ENCODE measurements at places on chromosomes 6 and 20.

DNA sequence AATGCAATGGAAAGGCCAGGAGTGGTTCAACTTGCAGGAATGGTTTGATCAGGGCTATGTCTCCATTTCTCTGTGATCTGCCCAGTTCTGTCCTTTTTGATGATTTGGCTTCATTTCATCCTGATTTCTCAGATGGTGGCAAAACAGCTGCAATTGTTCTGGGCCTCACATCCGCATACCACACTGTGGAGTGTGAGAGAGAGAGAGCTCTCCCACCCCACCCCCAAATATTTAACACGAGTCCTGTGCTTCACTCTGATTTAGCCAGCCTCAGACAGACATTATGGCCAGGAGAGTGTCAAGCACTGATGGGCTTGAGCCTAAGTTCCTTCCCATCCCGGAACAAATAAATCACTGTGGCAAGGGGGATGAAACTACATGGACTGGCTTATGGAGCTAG is 284.6 kb downstream of the CDC5L start:
- peak; percentile 28 for DNase-seq

GRCh38 chr6:82988930-82989351 is 76.7 kb downstream of the UBE3D start:
- DNase-seq, result no peak

DNA sequence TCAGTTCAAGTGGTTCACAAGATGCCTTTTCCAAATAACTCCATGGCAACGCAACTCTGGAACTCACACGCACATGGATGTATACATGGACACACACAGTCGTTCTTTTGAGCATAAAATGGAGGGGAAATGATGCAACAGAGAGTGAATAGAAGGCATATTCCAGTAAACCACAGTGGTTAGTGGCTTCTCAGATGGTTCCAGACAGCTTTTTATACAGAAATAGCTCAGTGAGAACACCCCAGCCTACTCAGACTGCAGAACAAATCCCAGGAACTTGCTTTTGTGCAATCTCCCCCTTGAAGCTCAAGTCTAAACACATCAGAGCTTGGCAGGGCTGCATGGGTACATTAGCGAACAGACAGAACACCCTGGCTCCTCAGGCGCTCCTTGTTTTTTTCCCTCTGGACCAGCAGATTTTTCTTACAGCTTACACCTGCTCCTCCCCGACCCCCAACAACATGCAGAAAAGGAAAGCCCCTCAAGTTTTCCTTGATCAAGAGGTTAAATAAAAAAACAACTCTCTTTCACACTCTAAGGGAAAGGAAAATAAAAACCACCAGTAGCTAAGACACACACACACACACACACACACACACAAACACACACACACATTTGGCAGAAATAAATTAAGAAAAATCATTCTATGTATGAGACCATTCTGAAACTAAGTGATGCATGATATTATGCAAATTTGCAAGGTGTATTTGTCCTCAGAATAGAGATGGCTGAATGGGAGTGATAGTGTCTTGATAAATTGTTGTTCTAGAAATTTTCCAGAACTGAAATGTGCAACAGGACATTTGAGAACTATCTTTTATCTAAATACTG is 51.2 kb upstream of the RANBP9 start:
- peak; percentile 71 for DNase-seq

DNA sequence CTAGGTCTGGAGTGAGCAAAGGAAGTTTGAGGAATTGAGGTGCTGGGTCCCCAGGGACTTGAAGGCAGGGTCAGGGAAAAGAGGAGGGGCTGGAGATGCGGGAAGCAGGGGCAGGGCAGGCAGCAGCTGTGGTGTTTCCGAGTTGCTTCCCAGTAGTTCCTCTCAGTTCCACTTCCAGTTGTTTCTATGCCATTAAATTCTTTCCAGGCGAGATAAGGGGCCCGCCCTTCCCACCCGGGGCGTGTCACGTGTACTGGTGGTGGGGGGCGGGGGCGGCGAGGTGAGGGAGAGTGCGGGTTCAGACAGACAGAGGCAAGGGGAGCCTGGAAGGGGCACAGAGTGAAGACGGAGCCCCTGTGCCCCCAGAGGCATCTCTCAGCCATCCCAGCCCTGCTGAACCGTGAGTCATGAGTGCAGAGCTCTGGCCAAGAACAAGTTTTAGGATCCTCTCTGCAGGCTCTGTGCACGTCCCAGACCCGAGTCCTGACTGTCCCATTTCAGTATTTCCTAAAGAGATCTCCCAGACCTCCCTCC is 977 bp downstream of the TNXB start:
- peak; percentile 55 for DNase-seq

DNA sequence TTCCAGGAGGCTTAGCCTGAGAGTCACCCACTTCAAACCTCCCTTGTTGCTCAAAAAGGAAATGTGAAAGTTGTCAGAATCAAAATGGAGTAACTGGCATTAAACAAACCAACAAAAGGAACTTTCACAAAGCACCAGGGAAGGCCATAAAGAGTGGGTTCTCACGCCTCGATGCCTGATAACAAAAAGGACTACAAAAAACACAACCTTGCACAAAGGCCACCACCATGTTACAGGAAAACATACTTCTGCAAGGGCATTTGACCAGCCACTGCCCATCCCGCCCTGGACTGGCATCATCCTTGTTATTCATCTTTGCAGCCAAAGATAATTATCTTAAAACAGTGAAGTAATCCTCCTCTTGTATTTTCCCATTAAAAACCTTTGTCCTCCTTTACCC is 34.8 kb downstream of the RNASET2 start:
- DNase-seq, result peak; percentile 19

GRCh38 chr6:8059129-8059528 is 5.1 kb downstream of the BLOC1S5 start:
- no peak for DNase-seq

DNA sequence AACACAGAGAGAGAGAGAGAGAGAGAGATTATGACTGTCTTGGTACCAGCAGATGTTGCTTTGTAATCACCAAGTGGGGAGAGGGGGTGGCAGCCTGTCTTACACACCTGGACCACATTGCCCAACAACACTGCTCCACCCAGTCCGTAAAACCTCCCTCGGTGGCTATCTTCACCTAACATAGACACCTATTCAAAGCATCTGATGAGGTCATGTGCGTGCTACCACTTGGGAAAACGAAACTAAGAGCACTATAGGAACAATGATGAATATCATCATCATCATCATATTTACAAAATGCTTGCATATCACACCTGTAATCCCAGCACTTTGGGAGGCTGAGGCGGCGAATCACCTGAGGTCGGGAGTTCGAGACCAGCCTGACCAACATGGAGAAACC is 24.1 kb upstream of the SALL4 start:
- DNase-seq, result no peak

DNA sequence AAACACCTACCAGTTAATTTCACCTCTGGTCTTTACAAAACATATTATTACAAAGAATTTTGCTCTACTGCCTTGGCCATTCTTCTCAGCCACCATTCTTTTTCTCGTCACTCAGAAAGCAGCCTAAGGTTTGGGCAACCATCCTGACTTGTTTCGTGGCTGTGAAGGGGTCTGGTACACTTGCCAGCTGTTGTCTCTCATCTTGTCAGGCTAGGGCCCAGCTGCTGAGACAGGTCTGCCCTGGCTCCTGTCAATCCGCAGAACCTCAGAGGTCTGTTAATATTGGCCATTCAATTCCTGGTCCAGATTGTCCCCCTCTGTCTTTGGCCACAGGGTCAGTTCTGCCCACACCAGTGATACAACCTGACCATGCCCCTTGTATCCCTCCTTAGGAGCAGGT is 197.7 kb downstream of the UBE3D start:
- no peak for DNase-seq

DNA sequence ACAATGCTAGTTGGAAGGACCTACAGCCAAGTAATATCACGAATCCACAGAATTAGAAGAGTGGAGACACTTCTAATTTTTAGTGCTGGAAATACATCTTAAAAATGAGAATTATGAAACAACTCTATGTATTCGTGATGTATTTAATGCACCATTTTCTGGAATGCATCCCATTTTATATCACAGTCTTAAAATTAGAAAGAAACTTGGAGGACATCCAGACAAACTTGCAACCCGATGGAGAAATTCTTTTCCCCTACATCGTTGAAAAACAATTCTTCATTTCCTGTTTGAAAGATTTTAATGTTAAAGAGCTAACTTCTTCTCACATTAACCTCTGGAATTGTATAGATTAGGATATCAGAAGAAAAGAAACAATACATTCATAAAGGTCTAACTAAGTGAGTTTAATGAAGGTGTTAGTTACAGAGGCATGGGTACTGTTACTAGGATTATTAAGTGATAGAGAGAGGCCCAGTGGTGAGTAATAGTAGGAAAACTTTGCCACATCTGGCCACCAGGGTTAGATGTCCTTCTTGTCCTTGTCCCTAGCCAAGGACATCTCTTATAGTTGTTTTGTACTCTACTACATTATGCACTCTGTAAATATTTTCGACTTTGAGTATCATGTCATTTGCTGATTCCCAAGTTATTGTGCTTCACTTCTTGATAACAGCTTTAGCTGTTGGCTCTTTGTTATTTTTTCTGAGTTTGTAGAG is 502.4 kb upstream of the PTCHD4 start:
- no peak for DNase-seq

- no peak for DNase-seq
These were observed 472.6 kb downstream of the UTRN start for GRCh38 chr6:144757730-144758129.

DNA sequence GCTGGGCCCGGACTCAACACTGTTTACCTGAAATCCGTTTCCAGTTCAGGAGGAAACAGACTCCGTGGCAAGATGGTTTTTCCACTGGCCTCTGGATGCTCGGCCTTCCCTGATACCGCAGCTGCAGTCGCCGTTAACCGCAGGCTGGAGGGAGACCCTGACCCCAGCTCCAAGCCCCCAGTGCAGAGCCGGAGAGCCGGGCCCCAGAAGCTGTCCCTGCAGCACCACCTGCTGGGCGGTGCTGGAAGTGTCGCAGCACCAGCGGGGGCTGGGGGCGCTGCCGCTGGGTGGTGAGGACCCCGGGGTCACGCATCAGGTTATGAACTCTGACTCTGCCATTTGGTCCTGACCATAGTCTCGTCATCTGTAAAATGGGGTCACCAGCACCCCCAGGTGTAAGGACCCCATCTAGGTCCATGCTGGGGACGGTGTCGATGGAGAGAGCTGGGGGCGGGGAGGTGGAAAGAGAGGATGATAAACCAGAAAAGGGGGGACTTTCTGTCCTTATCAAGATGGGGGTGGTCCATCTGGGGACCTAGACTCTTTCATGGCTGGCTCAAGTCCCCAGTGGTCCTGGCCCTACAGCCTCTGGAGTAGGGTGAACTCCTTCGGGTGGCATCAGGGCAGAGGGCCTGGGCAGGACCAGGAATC is 20.8 kb upstream of the CHRNA4 start:
- peak; percentile 78 for DNase-seq

DNA sequence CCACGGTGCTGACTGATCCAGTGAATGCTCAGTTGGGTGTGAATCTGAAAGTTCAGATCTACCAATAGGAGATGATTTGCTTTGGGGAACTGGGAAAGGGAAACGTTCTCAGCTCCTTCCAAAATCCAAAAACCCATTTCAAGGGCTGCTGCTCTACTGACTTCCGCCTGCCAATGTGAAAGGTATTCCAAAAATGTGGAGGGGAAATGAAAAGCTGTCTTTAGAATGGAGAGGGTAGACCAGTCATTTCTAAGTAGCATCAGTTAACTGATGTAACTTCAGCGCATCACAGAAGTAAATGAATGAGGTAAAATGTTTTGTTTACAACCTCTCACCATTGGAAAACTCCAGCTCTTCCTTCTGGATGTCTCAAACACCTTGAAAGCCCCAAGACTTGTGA is 19.6 kb upstream of the EYA2 start:
- no peak for DNase-seq

- DNase-seq, result no peak
These were observed 95.9 kb upstream of the SPACA1 start for GRCh38 chr6:87951751-87952150.

DNA sequence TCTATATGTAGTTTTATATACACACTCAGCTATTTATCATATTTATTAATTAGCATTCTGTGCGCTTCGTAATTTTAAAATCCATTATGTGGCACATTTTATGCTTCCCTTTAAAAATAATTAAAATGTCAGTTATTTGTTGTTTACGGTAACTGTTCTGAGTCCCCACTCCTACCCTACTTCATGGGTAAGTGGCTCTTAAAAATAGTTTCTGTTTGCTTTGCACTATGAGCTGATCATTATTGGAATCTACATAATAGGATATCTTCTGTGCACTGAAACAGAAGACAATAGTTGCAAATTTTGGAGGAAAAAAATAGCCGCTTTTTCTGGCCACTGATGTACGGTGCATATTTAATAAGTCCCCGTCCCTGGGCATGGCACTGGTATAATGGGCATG is 25.2 kb downstream of the LCA5 start:
- no peak for DNase-seq

DNA sequence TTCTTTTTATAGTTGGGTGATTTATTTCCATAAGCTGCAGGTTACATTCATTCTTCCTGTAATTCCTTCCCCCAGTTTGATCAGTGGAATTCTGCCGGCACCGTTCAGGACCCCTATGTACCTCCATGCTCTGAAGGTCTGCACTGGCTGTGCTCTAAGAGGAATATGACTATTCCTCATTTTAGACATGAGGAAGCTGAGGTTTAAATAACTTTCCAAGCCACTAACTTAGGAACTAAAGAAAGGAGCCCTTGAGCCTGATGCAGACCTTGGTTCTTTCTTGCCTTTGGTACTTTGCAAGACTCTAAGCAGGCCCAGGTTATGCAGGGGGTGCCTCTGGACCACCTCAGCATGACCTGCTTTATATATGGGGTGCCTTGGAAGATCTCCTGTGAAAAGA is 318.5 kb downstream of the QKI start:
- no peak for DNase-seq

- DNase-seq, result no peak
These were observed 183.8 kb downstream of the PTPRK start for GRCh38 chr6:128336436-128337095.

DNA sequence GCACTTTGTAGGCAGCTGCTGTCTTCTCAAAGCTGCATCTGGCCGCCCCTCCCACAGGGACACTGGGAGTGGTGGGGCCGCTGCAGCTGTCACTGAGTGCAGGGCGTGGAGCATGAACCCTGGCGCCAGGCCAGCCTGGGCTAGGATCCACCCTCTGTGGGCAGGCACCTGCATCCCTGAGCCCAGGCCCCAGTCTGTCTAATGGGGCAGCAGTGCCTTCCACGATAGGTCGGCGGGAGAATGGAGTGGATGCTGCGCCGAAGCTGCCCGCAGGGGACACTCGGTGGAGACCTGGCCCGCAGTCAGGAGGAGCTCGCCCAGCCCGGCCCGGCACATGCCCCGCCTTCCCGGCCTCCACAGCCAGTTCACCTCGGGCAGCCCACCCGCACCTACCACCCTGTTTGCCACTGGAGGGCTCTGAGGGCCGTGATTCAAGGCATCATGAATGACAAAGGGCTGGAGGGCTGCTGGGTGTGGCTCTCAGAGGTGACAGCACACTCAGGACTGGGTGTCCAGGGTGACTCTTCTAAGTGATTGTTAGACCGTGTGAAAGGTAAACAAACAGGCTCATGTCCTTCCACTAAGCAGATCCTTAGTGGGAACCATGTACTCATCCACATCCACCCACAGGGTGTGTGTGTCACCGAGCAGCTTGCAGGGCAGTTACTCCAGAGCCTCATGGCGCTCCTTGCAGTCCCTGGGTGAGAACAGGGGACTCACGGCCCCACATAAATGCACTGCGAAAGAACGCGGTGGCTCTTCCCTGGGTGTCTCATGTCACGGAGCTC is 133.9 kb downstream of the AGPAT4 start:
- peak; percentile 50 for DNase-seq

GRCh38 chr6:14292119-14292518 is 174.5 kb downstream of the CD83 start:
- DNase-seq, result no peak

All from activated CD8-positive, alpha-beta memory T cell treated with anti-CD3 and anti-CD28 coated beads for 24 hours (primary cell).